Activated T-helper 2 cell treated with anti-CD3 and anti-CD28 coated beads, Interferon-gamma antibody, Interleukin-2, Interleukin-4, amounts not matched to agents 10 μg/mL and 5 μg/mL and 100 μg/mL, durations not matched to agents 14 hours and 24 hours and 36 hours (primary cell): ENCODE measurements at places on chromosomes 7 and 10.

- DNase-seq, result no peak
Measured at GRCh38 chr10:118080817-118081216, 34.1 kb upstream of the RAB11FIP2 start.

GRCh38 chr7:1928645-1929348 lies 258.7 kb downstream of the ELFN1 start:
- no peak for DNase-seq

- no peak for DNase-seq
Measured at GRCh38 chr10:49089557-49090188, 25.6 kb downstream of the VSTM4 start.

- DNase-seq, result no peak
Measured at GRCh38 chr7:67754651-67755050, 758.0 kb downstream of the TYW1 start.

- DNase-seq, result no peak
Measured at GRCh38 chr10:131681122-131681521, 219.7 kb upstream of the PPP2R2D start.

GRCh38 chr10:19049567-19049966 lies 966 bp downstream of the MALRD1 start:
- no peak for DNase-seq

DNA sequence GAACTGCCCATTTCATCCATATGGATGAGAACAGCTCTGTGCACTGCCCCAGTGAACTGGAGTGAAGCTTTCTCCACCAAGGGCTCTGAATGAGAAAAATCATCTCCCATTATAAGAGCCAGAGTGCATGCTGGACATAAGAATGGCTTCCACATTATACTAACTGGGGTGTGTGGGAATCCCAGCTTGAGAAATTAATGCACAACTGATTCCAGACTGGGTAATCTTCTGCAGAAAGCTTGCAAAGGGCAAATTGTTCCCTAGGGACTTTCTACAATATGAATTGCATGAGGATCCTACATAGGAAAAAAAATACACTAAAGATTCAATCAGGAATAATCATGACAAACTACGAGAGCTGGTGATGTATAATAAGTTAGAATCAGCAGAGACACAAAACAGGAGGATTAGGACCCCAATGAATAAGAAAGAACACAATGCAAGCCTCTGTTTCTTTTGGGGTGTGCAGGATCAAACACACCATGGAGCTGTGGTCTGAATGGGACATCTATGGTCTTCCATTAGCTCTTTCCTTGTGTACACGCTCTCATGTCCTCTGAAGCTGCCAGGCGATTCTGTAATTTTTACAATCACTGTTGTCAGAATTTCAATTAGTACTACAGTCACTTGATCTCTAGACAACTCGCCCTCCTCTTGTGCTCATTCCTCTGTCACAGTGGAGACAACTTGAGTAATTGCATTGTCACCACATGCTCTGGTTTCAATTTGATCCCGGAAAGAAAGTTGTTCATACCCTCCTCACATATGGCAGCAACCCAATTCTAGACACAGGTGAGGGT lies 1327.4 kb downstream of the GATA3 start:
- no peak for DNase-seq

DNA sequence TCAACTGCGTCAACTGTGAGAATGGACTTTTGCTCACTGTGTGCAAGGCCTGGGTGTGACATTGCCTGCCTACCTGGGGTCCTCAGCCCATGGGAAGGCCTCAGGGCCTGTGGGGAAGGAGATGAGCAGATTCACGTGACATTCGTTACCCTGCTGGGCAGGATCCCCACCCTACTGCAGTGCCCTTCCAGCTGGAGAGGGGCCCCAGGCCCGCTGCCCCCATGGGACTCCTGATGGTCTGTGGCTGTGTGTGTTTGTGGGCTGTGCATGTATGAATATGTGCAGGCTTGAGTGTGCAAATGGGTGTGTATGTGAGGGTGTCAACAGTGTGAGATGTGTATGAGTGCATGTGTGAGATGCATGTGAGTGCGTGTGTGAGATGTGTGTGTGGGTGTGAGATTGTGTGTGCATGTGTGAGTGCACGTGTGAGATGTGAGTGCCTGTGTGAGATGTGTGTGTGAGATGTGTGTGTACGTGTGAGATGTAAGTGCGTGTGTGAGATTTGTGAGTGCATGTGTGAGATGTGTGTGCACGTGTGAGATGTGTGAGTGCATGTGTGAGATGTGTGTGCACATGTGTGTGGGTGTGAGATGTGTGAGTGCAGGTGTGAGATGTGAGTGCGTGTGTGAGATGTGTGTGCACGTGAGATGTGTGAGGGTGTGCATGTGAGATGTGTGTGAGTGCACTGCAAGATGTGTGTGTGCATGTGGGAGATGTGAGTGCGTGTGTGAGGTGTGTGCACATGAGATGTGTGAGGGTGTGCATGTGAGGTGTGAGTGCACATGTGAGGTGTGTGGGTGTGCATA lies 29.7 kb downstream of the PPIF start:
- no peak for DNase-seq

DNA sequence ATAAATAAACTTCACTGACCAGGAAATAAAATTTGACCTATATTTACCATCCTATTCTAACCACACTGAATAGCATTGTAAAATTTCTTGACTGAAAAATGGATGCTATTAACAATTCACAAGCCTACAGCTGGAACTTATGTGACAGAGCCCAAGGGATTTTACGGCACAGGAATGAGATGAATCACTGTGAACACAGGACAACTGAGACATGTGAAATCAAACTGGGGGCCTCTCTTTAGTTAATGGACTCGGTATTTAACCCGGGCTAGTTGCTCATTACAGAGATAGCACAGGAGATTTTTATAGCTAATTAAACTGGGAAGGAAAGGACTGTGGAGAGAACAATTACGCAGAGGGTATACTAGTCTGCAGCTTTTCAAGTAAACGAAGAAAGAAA lies 100.6 kb downstream of the MICU1 start:
- DNase-seq, result no peak

DNA sequence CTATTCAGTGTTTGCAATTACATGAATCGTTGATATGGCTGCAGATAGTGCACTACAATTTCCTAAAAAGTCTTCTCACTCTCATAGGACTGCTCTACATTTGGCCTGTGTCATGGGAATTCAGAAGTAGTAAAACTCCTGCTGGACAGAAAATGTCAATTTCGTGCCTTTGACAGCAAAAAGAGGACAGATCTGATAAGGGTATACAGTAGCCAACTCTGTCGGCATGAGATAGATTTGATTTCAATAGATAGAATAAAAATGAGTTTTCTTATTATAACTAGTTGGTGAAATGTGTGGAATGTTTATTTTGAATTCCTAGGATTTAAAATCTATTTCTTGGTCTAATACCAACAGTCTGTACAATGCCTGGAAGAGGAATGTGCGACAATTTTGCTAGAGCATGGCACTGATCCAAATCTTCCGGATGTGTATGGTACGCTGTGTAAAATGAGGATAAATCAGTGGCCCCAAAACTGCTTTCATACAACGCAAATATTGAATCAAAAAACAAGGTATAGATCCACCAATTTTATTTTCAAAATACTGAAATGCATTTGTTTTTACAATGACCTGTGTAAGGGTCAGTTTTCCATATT lies 133.5 kb upstream of the CDK13 start:
- DNase-seq, result no peak

DNA sequence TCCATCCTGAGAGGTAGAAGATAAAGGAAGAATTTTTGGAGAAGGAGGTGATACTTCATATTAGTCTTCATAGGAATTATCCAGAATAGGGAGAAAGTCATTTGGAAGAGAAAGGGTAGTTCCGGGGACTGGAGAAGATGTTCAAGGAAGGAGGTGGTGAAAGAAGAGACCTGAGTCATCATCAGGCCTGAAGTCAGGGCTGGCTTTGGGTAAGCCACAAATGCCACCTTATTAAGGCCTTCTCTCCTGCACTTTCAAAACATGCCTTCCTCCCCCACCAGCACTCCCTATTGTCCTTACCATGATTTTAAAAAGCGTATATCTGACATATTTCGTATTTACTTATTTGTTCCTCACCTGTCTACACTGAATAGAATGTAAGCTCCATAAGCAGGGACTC lies 112.2 kb upstream of the LRGUK start:
- no peak for DNase-seq

- no peak for DNase-seq
Measured at GRCh38 chr7:34016876-34017275, 111.5 kb downstream of the BMPER start.

GRCh38 chr10:14024329-14025202 lies 306.2 kb downstream of the FRMD4A start:
- DNase-seq, result no peak

DNA sequence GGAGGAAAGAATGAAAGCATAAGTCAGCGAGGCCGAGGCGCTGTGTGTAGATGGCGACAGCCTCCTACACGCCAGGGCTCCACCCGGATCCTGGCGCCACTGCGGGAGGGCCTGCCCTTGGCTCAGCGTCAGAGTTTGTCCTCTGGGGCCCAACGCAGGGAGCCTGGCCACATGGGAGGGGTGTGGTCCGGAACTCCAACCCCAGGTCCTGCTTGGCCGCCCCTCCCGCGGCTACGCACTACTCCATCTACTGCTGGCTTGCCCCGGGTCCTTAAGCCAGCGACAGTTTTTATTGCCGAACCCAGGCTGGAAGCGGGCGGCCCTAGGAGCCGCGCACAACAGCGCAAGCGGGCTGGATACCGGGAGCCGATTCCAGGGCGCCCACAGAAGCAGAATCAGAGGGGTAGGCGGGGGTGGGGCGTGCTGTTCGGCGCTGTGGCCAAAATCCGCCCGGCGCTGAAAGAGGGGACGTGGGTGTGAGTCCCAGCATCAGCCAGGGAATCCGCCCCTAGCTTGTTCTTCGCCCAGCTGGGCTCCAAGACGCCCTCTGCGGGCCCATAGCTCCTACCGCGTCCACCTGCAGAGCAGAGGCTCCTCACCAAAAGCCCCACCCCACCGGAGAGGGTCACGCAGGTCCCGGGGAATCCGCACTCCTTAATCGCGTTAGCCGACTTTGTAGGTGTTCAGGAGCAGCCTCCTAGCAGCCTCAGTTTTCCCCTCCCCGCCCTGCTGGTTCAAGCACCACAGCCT lies 4.5 kb downstream of the KAZALD1 start:
- peak; percentile 22 for DNase-seq

- DNase-seq, result no peak
Measured at GRCh38 chr10:77012812-77013500, 624.7 kb downstream of the KCNMA1 start.

DNA sequence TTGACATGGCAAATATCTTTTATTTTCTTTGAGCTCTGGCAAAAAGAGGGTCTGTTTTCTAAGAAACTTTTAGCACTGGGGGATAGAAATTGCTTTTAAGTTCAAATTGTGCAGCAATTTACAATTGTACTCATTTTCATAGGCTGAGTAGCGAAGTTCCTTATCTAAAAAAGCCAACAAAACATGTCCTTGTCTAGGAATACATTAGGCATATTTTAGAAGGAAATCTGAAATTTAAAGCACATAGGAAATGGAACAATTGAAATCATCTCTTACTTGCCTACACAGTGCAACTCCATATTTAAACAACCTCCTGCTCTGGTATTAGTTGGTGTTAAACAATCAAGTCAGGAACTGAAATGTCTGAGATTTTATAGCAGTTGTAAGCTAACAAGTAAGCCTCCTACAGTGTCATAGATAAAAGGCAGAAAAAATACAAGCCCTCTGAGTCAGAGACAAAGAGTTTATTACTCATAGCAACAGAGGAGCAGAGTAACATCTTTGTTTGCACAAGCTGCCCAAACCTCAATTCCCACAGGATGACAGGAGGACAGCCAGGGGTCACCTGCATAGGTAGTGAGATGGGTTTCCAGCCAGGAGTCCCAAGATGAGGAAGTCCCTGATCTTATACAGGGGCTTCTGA lies 280.2 kb upstream of the HGF start:
- DNase-seq, result no peak

DNA sequence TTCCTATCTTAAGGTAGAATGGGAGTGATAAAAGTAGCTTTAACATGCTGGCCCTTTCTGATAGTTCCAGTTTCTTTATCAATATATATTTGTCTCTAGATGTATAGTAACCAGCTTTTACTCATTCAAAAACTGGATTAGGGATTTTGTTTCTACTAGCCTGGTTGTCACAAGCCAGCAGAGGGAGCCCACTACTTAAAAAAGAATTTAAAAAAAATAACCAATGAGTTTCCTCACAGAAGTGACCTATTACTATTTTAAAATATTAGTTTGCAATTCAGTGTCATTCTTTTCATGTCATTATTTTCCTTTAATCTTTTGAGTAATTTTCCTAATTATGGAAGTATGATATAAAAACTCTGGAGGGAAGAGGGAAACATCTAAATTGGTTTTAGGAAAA lies 142.1 kb downstream of the PHTF2 start:
- DNase-seq, result no peak

DNA sequence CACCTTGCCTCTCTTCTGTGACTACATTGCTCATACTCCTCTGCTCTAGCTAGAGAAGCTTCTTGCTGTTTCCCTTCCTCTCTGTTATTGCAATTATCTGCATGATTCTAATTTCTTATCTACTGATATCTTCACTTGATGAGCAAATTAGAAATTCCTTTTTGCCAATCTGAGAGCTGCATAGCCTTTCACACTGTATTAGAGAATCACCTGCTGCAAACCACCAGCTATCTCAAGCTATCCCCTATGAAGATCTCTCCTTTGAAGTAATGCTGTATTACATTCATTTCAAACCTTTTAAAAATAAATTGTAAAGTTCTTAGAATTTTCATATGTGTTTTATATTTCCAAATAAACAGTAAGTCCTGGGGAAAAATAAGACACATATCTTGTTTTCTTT lies 89.0 kb upstream of the ZNF804B start:
- no peak for DNase-seq

GRCh38 chr10:82982110-82982608 lies 1107.2 kb downstream of the NRG3 start:
- DNase-seq, result no peak

- DNase-seq, result no peak
Measured at GRCh38 chr7:35971133-35971891, 170.5 kb downstream of the SEPTIN7 start.

DNA sequence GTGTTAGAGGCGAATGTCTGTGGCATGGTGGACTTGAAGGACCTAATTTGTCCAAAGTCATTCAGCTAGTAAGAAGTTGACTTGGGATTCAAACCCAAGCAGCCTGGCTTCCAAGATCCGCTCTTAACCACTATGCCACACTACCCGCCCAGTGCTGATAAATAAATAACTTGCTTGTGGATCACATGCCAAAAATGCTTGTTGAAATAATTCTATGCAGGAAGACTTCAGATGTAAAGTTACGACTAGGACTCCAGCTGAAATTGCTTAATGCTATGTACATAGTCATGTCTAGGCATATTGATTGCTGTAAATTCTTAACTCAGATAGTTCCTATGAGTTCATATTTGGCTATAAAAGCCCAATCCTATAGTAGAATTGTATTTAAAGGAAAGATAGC lies 76.0 kb downstream of the PLXDC2 start:
- no peak for DNase-seq

GRCh38 chr7:70646536-70647248 lies 485.3 kb upstream of the GALNT17 start:
- DNase-seq, result no peak

DNA sequence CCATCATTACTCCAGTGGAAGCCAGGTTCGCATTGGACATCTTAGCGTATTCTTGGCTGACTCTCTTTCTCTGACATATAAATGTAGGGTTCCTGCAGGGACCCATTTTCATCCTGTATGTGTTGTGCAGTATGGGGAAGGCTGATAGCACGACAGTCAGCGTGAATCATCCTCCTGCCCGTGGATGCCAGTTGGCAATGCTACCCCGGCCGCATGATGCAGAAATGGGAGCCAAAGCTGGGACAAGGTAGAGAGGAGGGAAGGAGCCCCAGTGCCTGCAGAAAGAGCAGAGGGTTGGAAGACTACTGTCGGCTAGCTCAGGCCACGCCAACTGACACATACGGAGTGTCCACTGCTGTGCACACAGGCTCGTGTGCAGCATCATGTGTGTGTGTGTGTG lies 251.6 kb downstream of the SKAP2 start:
- no peak for DNase-seq
